Body of pancreas (tissue), 4 donors: ENCODE measurements at places on chromosomes 5 and 9. TPM values are rescaled to one million over a fixed set of nuclear protein-coding genes. Genes with fewer than 3 reads are reported as not detected.

GRCh38 chr5:37855438-37855837 lies 15.6 kb upstream of the GDNF start:
- H3K27me3 ChIP-seq = no peaks in the 10 kb centered on the region
- H3K4me1 ChIP-seq = no peaks in the 10 kb centered on the region
- H3K27ac ChIP-seq = no peak overlapping the region
- no peak for DNase-seq

GRCh38 chr9:19498015-19498414 lies 89.2 kb downstream of the ACER2 start:
- no peaks in the 10 kb centered on the region for H3K36me3 ChIP-seq
- peaks cover 17% of the 10 kb centered on the region for H3K4me1 ChIP-seq
- no peak for DNase-seq
- no peak overlapping the region for H3K27ac ChIP-seq

DNA sequence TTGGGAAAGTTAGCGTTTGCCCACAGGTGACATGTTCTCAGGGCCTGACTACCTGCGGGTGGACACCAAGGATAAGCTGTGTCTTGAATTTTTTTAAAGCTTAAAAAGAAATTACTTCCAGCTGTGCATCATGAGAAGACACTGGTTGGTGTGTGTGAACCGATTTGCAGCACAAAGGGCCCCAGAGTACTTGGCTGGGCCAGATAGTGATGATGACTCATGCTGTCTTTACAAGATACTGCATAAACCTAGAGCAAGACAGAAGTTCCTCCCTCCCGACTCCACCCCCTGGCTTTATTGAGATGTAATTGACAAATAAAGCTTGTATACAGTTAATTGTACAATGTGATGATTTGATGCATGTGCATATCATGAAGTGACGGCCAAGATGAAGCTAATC lies 212.8 kb downstream of the NXNL2 start:
- no peaks in the 10 kb centered on the region for H3K36me3 ChIP-seq
- H3K27me3 ChIP-seq = no peaks in the 10 kb centered on the region
- H3K4me3 ChIP-seq = no peak overlapping the region
- H3K4me1 ChIP-seq = no peaks in the 10 kb centered on the region
- DNase-seq = peak; percentile 20

AFAP1L1 gene
- 5.9 TPM for total RNA-seq

EXOC3 gene
- total RNA-seq = 79.1 TPM
